ENCODE measurements at places on chromosomes 13 and 19.

DNA sequence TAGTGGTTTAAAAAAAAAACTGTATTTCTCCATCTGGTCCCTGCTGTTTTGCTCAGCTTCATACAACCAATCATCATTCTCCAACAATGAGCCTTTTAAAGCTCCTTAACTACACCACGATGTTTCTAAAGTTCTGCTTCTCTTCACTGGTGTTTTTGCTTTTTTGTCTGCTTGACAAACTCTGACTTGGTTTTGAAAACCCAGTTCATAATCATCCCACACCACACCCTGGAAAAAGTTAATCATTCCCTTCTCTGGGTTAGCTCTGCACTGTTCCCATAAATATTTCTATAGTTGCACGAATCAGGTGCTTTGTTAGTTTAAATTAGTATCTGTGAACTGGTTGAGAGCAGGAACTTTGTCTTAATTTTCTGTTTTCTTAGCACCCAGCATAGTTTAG lies 217.1 kb downstream of the ENOX1 start:
- no peak for DNase-seq

DNA sequence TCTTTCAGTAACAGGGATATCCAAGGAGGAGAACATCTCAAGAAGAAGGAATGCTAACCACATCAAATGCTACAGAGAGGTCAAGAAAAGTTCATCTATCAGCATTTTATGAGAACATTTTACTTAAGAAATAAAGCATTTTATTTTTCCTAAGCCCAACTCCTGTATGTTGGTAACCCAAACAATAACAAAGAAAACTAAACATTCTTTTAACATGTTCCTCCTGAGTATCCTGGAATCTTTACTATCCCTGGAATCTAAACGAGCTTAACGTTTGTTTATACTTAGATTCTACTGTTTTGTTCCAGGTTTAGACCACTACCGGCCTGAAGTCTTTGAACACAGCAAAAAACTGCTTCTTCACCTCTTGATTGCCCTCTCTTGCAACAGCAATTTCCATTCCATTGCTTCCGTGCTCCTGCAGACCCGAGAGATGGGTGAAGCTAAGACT lies 89.7 kb downstream of the ZAR1L start:
- no peak for DNase-seq

DNA sequence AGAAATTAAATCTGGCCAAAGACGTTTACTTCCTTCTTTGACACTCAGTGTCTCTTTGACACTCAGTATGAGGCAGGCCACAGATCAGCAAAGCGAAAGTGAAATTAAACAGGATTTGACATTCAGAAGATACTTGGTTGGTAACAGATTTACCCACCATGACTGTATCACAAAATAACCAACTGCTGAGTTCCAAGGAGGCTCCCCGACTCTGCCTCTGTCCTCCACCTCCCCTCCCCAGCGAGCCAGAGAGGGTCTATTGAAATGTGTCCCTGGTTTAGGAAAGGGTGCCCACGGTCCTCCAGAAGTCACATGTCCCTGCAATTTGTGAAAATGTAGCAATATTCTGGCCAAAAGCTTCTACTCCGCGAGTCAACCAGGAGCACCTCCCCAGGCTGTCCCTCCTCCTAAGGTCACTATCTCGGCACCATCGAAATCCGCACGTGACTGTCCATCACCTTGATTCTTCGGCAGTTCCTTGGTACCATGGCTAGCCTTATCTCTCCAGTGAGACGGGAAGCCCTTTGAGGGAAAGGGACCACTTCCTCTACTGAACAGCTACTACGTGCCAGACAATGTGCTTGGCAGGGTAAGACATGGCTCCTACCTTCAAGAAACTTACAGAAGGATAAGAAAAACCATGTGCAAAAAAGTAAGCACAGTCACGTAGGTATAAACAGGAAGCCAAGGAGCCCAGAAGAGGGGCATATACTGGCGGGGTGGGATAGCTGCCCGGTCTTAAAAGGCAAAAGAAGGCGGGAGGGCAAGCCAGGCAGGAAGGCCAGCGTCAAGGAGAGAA lies 1.5 kb downstream of the N4BP2L1 start:
- no peak for DNase-seq

- DNase-seq, result peak; percentile 28
These were observed 99.0 kb upstream of the TSHZ3 start for GRCh38 chr19:31448221-31448657.

DNA sequence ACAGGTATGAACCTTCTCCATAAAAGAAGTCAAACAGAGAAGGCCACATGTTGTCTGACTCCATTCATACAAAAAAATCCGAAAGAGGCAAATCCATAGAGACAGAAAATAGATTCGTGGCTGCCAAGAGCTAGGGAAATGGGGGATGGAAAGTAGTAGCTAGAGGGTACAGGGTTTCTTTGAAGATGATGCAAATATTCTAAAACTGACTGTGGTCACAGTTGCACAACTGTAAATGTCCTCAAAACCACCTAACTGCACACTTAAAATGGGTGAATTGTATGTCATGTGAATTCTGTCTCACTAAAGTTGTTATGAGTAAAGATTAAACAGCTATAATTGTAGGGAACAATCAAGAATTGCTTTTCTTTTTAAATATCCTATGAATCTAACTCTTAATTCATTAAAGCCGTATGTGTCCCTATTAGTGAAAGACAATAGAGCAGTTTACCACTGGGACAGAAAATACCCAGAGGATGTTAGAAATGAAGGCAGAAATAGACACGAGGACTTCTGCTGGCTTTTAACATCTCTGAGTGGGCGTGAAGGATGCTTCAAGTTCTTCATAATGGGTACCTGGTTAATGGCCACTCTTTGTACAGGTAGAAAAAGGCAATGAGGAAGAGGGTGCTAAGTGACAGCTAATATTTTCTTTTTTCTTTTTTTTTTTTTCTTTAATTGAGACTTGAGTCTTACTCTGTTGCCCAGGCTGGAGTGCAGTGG lies 21.2 kb downstream of the INSR start:
- DNase-seq, result peak; percentile 28
